Kidney epithelial cell (primary cell): ENCODE measurements at places on chromosomes 4 and X.

- DNase-seq = no peak
Observed at GRCh38 chr4:151376540-151376939, 32.4 kb upstream of the FHIP1A start.

DNA sequence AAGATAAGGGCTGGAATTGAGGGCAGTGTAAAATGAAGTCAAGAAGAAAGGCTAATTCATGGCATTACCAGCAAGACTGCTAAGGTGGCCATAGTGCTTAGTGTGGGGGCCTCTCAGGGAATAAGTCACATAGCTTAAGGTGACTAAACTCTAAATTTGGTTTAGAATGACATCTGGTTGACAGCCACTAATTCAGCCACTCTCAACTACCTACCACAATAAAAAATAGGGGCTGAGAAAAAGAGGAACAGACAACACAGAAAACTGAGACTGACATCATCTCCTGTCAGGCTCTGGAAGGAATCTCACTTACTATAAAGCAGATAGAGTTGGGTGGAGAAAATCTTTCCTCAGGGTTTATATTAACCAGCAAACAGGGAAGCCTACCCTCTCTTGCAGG, 96.9 kb downstream of the CHRDL1 start:
- DNase-seq = no peak

- DNase-seq = no peak
Observed at GRCh38 chr4:29536745-29537144, 1183.4 kb upstream of the PCDH7 start.

DNA sequence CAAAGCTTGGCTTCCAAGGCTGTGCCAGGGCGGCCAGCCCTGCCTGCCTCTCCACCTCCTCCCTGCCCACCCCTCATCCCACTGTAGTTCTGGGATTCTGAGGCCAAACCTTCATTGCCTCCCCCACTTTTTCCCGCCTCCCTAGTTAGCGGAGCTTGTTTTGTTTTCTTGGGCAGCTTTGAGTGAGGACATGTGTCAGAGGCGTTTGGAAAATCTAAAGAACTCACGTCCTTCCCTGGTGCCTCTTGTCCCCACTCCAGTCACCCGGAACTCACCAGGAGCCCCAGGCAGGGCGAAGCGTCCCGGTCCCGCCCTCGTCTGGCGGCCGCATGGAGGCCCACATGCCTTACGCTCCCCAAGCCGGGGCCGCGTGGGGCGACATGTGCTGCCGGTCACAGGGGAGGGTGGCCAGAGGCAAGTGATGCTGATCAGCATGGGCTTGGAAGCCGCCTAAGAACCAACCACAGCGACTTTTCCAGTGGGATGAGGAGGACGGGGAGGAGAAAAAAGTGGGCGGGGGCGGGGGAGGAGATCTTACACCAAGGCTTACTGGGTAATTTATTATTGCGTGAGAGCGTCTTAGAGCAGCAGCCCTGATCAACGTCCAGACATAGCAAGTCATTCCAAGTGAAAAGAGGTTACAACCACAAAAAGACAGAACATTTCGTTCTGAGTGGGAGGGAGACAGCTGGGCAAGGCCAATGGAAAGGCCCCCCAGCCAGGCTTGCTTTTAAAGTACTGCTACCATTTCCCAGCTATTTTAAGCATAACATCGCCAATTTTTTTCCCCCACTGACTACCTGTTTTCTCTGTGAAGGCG, 48.5 kb downstream of the PRPS1 start:
- DNase-seq = no peak

GRCh38 chr4:145639186-145639698, 20.1 kb downstream of the MMAA start:
- no peak for DNase-seq

- no peak for DNase-seq
Observed at GRCh38 chrX:45669715-45670340, 469.2 kb upstream of the DIPK2B start.
